NCI-H1694 treated with DMSO at 0.1 percent for 48 hours (cell line): ENCODE measurements at places on chromosomes 3 and 15.

DNA sequence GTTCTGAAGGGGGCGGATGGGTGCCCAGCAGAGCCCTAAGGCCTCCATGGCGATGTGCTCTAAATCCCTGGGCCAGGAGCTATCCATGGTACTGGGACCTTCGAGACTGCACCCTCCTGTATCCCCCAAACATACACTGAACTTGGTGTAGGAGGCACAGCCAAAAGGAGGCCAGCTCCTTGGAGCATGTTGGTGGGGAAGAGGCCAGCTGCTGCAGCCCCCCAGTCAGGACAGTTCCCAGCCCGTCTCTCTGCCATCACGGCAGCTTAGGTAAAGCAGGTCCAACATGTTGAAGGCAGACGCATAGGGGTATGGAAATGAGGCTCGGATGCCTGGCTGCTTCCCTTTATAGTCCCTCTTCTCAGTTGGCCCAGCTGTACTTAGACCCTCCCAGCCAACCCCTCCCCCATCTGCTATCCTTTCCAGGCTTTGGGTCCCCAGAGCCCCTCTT, 1.8 kb downstream of the CAMKV start:
- DNase-seq: no peak

DNA sequence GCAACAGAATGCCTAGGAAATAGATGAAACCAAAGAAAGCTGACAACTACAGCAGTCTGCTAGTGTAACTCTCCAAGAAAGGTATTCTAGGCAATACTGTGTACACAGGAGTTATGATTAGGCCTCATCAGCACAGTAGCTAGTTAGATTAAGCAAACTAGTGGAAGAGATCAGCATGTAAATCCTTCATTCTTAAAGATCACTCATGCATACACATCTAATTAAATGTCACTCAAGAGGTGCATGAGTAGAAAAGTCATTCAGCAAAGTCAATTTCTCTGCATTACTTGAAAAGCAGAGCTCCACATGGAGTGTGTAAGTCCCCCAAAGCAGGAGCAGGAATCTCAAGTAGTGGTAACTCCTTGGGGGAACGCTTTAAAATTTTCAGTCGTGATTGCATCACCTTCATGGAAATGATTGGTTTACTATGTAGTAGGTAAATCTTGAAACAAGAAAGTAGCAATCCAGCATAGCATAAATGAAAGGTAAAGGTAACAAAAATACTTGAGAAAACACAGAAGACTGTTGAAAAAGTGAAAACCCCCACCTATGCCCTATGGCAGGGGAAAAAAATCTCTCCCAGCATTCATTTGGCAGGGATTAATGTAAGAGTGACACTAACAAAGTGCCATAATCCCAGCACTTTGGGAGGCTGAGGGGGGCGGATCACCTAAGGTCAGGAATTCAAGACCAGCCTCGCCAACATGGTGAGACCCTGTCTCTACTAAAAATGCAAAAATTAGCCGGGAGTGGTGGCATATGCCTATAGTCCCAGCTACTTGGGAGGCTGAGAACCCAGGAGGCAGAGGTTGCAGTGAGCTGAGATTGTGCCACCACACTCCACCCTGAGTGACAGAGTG, 29.4 kb upstream of the PPIB start:
- DNase-seq: no peak

DNA sequence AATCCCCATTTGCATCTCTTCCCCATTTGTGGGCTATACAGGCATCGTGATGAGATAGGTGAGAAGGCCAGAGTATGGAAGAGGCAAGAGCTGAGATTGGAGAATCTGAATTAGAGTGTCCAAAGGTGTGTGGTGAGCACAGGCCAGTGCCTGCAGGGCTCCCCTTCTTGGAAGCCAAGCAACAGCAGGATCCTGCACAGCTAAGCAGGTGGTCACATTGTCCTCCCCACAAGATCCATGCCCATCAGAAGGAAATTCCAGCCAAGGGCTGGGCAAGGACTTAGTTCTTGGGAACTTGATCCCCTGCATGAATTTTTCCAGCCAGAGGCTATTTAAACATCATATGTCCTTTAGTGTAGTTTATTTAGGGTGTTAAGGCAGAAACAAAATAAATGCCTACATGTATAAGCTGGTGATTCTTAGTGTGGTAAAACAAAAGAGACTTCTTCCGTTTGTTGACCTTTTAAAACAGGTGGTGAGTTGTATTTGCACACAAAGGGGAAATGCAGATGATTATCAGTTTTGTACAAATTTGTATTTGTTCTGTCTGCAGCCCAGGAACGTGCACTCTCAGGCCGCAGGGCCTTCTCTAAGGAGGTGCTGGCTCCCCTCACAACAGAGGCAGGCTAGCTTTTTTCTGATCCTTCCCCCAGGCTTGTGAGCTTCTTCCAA, 110.2 kb downstream of the PLCL2 start:
- no peak for DNase-seq

- DNase-seq: no peak
These were observed 2.8 kb upstream of the PRICKLE2 start for GRCh38 chr3:64228110-64228509.

- no peak for DNase-seq
These were observed 114.1 kb upstream of the TPM1 start for GRCh38 chr15:62928242-62928999.
